Stimulated activated naive CD8-positive, alpha-beta T cell treated with anti-CD3 and anti-CD28 coated beads, Interleukin-15, Interleukin-2, amounts not matched to agents 100 U/mL and 50 U/mL, for 24 hours (primary cell): ENCODE measurements at places on chromosomes 1 and 21.

DNA sequence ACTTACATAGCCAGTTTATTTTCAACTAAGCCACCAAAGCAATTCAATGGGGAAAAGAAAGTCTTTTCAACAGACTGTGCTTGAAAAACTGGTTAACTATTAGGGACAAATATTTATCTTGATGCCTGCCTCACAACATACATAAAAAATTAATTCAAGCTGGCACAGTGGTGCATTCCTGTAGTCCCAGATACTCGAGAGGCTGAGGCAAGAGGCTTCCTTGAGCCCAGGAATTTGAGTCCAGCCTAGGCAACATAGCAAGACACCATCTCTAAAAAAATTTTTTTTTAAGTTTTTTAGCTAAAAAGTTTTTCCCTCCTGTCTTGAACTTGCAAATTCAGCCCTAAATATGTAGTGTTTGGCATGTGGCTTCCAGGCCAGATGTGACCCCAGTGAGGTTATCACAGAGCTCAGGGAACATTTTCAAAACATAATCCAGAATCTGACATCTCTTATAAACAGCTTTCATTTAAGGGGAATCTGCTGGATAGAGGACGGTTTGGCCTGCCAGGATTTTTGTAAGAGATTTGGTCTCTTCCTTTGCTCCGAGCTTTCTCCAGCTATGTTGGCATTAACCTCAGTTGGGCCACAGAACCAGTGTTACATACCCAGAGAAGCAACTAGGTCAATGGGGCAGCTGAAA is 46.4 kb downstream of the COL6A1 start:
- DNase-seq: no peak

GRCh38 chr21:31334648-31335121 is 9.4 kb downstream of the TIAM1 start:
- no peak for DNase-seq

DNA sequence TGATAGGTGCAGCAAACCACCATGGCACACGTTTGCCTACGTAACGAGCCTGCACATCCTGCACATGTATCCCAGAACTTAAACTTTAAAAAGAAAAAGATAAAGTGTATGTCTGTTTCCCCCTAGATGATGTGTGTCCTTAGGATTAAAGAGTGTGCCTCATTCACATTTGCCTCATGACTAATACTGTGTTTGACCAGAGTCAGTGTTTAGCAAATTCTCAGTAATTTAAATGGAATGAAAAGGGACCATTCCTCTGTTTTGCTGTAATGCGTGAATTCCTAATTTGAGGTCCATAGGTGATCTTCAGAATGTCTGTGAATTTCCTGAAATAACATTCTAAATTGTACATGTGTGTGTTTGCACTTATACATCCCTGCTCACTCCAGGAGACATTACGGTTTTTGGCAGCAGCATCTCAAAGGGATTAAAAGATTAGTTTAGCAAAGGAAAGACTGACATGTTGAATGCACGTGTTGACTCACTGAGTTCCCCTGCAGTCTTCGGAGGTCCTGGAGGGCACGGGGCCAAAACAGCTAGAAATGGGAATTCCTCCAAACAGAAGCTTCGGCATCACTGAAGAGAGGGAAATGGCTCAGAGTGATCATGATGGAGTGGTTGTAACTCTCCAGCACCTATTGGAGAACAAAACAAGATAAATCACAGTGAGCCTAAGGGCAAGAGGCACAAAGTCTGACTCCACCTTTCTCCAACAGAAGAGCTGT is 19.1 kb upstream of the SLC35F3 start:
- no peak for DNase-seq

- DNase-seq: no peak
These were observed 50.3 kb downstream of the SYT2 start for GRCh38 chr1:202659974-202660373.

DNA sequence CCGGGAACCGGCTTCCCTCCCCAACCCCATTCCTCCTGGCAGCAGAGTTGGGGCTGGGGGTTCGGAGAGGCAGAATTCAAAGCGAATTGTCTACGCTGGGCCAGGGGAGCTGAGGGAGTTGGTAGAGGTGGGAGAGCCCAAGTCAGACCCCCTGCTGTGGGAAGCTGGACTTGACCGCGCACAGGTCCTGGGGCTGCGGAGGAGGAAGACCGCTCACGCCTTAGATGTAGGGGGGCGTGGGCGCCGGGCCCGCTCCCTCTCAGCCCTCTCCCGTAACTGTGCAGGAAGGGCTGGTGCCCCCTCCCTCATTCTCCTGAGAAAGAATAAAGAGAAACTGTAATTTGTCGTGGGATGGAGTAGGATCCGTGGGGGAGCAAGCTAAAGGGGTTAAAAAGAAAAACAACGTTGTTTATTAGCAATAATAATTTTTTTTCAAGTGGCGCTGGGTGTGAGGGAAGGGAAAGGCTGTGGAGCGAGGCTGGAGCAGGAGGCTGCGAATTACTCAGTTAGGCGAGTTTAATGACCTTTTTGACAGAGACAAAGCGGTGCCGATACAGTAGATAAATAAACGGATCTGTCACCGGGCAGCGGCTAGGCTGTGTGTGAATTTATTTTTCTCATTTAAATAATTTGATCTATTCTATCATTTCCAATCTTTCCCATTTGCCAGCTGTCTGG is 838 bp upstream of the GRIK3 start:
- no peak for DNase-seq

DNA sequence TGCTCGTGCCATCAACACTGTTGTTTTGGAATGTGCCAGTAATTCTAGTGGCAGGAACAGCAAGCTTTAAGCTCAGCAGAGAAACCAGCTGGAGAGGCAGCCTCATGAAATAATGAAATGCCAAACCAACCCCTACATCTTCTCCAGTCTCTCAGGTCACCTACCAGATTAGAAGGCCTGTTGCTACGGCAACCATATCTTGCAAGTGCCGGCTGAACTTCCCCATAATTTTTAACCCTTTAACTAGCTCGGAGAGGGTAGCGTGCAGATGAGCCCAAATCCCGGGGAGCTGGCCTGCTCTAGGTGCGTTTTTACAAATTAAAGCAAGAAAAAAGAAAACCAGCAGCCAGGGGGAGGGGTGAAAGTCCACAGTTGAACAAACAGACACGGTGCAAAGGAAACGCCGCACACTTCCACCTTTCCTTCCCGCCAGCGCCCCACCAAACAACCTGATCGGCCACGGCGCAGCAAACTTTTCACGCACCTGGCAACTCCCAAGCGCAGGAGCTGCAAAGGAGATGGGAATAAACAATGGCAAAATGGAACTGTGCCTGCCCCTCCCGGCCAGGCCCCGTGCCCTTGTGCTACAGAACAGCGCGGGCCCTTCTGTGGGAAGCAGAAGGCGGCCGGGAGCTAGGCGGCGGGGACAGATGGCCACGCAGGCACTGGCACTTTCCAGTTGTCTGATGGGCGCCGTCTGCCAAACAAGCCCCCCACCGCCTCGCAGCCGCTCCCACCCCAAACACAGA is 50.1 kb downstream of the SSBP3 start:
- no peak for DNase-seq

- DNase-seq: no peak
These were observed 182.0 kb downstream of the DYRK1A start for GRCh38 chr21:37548521-37548981.

GRCh38 chr1:67584938-67585337 is 100.1 kb upstream of the GADD45A start:
- no peak for DNase-seq

GRCh38 chr1:183674886-183675285 is 21.8 kb upstream of the APOBEC4 start:
- no peak for DNase-seq

- DNase-seq: peak; percentile 56
These were observed 3.9 kb upstream of the CD1C start for GRCh38 chr1:158285756-158286241.

GRCh38 chr1:178011465-178011828 is 41.6 kb upstream of the SEC16B start:
- no peak for DNase-seq

DNA sequence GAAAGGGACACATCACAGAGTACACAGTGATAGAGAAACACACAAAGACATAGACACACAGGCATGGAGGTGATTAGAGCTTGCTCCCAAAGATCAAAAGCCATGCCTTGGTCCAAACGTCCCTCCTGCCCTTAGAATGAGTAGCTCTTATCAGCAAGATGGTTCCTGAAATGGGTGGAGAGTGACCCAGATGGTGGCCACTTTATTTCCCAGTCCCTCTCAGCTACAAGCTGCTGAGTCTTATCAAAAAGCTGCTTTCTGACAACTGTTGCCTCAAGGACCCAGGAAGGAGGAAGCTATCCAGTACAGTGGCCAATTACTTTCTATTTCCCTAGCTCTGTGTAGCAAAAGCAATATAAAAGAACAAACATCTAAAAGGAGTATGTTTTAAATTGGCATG is 7.7 kb upstream of the CLCA1 start:
- no peak for DNase-seq

DNA sequence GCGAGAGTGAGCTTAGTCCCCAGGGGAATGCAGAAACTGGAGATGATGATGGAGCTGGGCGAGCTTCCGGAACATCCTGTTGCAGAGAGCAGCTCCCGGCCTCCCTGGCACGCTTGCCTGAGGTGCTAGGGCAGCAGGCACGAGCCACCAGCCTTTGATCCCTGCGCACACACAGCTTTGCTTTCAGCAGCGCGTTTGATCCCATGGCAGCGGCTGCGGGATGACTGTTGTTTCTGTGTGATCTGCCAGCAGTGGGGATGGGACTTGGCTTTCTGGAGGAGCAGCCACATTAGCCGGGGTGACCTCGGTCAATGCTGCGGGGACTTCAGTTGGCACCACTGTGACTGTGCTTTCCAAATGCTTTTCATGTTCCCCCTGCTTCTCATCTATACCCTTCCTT is 193.2 kb downstream of the KAZN start:
- no peak for DNase-seq
